Cortex of kidney (tissue), 1 donor: ENCODE measurements at places on chromosomes 16 and 17.

DNA sequence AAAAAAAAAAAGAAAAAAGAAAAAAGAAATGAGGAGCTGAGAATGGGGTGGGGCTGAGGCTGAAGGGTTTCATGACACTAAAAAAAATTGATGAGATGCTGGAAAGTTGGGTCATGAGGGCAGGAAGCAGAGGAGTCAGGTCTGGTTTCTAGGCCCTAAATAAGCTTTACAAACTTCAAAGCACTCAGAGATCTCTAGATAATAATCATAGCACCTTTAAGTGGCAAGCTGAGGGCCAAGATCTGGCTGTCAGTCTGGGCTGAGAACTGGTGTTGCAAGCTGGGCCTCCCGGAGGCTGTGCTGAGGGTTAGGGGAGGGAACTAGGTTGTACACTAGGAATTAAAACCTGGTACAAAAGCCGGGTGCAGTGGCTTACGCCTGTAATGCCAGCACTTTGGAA is 6.4 kb downstream of the ZNF764 start:
- DNase-seq: no peak

DNA sequence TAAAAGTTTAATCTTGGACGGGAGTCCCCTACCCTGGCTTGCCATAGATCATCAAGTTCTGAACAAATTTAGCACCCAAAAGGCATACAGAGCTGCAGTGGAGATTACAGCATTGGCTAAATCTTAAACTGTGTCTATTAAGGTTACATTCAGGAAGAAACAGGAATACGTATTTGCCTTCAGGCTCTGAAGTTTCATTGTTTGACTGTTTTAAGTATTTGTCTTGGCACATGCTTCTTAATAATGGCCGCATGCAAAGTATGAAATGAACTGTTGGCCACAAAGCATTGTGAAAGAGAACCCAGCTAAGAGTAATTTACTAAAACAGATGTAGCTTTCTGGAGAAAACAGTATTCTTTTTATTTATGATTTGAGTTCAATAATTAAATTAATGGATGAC is 63.9 kb upstream of the CNEP1R1 start:
- DNase-seq: no peak

DNA sequence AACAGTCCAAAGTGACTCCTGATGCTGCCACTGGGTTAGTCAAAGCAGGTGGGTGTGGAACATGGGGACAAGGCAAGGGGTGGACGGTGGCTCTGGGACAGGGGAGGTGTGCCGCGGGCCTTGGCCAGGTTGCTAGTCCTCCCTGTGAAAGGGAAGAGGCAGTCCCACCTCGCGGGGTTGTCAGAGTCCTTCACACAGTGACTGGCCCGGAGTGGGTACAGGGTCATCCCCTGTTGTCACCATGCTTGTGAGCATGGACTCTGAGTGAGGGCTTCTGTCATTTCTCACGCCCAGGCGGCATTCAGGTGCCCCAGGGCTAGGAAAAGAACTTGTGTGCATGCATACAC is 3.1 kb upstream of the ZNF469 start:
- no peak for DNase-seq

- no peak for DNase-seq
These were observed 15.6 kb downstream of the MOSMO start for GRCh38 chr16:22023505-22023904.

DNA sequence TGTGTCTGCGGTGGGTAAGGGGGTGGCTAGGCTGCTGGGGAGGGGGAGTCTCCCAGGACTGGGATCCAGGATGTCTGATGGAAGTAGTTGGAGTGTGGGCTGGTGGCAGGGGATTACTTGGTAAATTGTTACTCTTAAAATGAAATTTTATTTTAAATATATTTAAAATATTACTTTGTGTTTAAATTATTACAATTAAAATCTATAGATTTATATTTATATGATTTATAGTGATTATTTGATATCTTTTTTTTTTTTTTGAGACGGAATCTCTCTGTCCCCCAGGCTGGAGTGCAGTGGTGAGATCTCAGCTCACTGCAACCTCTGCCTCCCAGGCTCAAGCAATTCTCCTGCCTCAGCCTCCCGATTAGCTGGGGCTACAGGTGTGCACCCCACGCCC is 18.6 kb downstream of the CPNE2 start:
- no peak for DNase-seq

DNA sequence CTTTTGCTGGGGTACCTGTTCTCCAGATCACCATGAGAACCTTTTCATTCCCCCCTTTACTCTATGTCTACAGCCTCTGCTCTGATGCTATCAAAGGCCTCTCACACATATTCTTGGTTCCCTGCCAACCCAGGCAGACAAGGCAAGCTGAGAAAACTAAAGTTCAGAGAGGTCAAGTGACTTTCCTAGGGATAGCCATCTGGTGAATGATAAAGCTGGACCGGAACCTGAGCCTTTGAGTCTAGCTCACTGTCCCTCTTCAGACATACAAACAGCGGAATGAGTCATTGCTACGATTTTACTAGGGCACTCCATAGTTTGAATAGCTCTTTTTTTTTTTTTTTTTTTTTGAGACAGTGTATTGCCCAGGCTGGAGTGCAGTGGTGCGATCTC is 73.3 kb downstream of the XYLT1 start:
- no peak for DNase-seq
